ENCODE measurements at places on chromosomes 2 and 18. TPM values are rescaled to one million over a fixed set of nuclear protein-coding genes. Genes with fewer than 3 reads are reported as not detected.

The ONECUT2 gene
- not detected for total RNA-seq

The SLC66A3 gene
- 63.5 TPM for total RNA-seq

The POTEC gene
- not detected for total RNA-seq

The RBM43 gene
- total RNA-seq: 5.3 TPM

GRCh38 chr2:219178377-219179175, 501 bp downstream of the RETREG2 start:
- DNase-seq: peak; percentile 92

Measured in esophagus muscularis mucosa (tissue), 4 donors.